Small intestine (tissue), 16 donors: ENCODE measurements at places on chromosomes 2 and 18.
A peak's percentile ranks its signal among the peaks of the same experiment; 100 is the strongest.

DNA sequence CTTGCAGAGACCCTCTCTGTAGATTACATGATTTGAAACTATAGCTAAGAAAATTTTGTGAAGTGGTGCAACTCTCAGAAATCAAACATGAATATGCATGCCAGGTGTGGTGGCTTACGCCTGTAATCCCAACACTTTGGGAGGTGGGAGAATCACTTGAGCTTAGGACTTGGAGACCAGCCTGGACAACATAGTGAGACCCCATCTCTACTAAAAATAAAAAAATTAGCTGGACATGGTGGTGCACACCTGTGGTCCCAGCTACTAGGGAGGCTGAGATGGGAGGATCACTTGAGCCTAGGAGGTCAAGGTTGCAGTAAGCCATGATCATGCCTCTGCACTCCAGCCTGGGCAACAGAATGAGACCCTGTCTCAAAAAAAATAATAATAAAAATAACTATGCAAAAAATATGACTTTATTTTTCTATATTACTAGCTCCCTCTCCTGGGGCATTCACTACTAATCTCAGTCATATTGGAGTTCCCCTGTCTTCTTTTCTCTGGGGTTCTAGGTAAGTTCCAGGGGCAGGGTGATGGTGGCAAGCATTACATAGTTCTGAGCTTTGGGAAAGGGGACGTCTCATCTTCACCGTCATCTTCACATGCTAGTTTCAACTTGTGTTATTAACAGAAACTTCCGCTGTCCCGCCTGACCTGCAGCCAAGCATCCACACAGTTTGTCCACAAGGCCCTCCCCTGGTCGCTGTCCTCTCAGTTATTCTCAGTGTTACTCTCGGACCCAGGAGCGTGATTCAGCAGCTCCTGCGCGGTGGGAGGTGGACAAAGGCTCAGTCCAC, 96.8 kb upstream of the MBOAT2 start:
- no peaks in the 10 kb centered on the region for H3K36me3 ChIP-seq
- no peak for DNase-seq
- no peaks in the 10 kb centered on the region for H3K4me1 ChIP-seq

DNA sequence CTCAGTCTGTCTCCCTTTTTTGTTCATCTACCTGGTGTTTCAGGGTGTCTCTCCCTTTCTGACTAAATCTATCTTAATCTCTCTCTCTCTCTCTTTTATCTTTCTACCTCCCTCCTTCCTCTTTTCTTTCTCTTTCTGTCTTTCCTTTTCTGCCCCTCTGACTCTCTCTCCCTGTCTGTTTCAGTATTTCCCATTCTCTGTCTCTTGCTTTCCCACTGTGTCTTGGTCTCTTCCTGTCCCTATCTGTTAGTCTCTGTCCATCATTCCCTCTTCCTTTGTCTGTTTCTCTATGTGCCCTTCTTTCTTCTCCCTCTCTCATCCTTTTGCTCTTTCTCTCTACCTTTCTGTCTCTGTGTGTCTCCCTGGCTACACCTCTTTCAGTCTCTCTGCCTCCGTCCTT, 56.7 kb downstream of the R3HDM1 start:
- no peaks in the 10 kb centered on the region for H3K4me1 ChIP-seq
- DNase-seq, result no peak
- no peaks in the 10 kb centered on the region for H3K36me3 ChIP-seq
- H3K27me3 ChIP-seq, result no peaks in the 10 kb centered on the region
- no peak overlapping the region for H3K27ac ChIP-seq

GRCh38 chr2:221025398-221025797, 546.7 kb downstream of the EPHA4 start:
- no peaks in the 10 kb centered on the region for H3K36me3 ChIP-seq
- no peaks in the 10 kb centered on the region for H3K4me1 ChIP-seq

GRCh38 chr2:29317077-29317517, 201.9 kb downstream of the CLIP4 start:
- DNase-seq, result no peak
- H3K27ac ChIP-seq, result no peak overlapping the region
- no peaks in the 10 kb centered on the region for H3K36me3 ChIP-seq
- H3K27me3 ChIP-seq, result no peaks in the 10 kb centered on the region

DNA sequence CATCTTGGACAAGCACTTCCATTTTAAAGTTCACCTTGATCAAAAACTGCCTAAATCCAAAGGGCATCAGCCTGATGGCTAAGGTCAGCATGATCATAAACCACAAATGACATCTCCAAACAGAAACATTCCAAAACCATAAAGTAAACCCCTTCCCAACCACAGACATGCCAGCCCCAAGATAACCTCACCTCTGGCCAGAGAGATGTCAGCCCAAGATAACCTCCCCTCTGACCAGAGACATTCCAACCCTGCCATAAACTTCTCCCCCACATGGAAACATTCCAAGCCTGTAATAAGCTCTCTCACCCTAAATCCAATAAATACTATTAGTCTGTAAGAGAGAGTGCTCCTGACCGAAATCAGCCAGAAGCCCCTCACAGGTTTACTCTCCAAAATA, 18.6 kb upstream of the MARCO start:
- H3K4me3 ChIP-seq, result no peak overlapping the region
- no peaks in the 10 kb centered on the region for H3K27me3 ChIP-seq
- no peaks in the 10 kb centered on the region for H3K4me1 ChIP-seq
- no peaks in the 10 kb centered on the region for H3K36me3 ChIP-seq
- no peak overlapping the region for H3K27ac ChIP-seq

GRCh38 chr2:38430196-38430595, 53.1 kb upstream of the ATL2 start:
- peaks cover 18% of the 10 kb centered on the region for H3K4me1 ChIP-seq
- H3K4me3 ChIP-seq, result no peak overlapping the region
- H3K36me3 ChIP-seq, result no peaks in the 10 kb centered on the region
- no peaks in the 10 kb centered on the region for H3K27me3 ChIP-seq
- no peak overlapping the region for H3K27ac ChIP-seq
- no peak for DNase-seq

DNA sequence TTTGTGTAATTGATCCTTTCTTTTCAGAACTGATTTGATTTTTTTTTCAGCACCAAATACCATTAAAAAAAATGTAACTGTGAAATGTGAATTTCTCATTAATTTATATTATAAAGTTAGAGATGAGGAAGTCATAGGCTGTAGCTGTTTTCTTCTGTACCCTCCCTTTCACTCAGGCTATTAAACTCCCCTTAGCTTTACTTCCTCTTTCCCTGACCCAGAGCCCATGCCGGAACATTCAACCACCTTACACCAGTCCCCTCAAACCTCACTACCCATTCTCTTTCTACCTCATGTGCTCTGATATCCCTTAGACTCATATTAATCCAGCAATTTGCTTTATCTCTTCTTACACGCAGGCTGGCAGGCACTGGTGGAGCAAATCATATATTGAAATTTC, 12.4 kb downstream of the GALNT5 start:
- no peaks in the 10 kb centered on the region for H3K27me3 ChIP-seq
- DNase-seq, result no peak
- H3K4me1 ChIP-seq, result no peaks in the 10 kb centered on the region
- H3K36me3 ChIP-seq, result no peaks in the 10 kb centered on the region
- H3K4me3 ChIP-seq, result no peak overlapping the region

DNA sequence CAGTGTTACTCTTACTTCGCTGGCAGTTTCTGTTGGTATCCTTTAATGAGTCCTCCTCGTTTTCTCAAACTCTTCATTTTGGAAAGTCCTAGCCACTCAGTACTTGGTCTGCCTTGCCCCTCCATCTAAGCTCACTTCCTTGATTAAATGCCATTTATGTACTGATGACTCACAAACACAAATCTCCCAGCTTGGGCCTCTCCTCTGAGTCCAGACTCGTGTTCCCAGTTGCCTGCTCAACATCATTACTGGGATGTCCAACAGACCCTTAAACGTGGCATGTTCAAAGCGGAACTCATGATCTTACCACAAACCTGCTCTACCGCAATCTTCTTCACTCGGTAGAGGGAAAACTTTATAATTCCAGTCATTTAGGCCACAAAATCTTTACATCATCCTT, 13.8 kb upstream of the CCDC68 start:
- H3K4me3 ChIP-seq, result no peak overlapping the region
- H3K27ac ChIP-seq, result no peak overlapping the region
- no peaks in the 10 kb centered on the region for H3K4me1 ChIP-seq

DNA sequence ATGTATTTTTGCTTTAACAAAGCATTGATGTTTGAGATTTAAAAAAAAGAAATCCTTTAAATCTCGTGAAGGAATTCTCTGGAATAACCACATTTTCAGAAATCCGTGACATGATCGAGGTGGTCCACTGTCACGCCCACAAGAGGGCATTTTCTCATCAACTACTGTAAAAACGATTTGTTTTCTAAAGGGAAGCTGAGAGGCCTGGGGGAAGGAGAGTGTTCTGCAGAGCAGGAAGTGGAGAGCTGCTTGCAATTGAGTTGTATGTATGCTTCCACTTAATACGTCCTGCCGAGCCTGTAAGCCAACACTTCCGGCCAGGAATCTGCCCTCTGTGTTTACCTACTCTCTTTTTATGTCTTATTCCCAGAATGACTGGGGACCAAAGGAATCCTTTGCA, 19.4 kb downstream of the KLHL29 start:
- no peaks in the 10 kb centered on the region for H3K27me3 ChIP-seq
- no peaks in the 10 kb centered on the region for H3K4me1 ChIP-seq
- no peak overlapping the region for H3K4me3 ChIP-seq
- DNase-seq, result peak; percentile 57
- H3K27ac ChIP-seq, result peak overlapping the region; percentile 24
- H3K36me3 ChIP-seq, result no peaks in the 10 kb centered on the region

GRCh38 chr2:46469116-46469515, 10.2 kb upstream of the TMEM247 start:
- no peak overlapping the region for H3K4me3 ChIP-seq
- H3K4me1 ChIP-seq, result no peaks in the 10 kb centered on the region
- DNase-seq, result no peak
- no peaks in the 10 kb centered on the region for H3K36me3 ChIP-seq
- H3K27me3 ChIP-seq, result no peaks in the 10 kb centered on the region
- no peak overlapping the region for H3K27ac ChIP-seq

- no peaks in the 10 kb centered on the region for H3K4me1 ChIP-seq
- DNase-seq, result no peak
- H3K4me3 ChIP-seq, result no peak overlapping the region
- peaks cover 10% of the 10 kb centered on the region for H3K27me3 ChIP-seq
- H3K27ac ChIP-seq, result no peak overlapping the region
Observed at GRCh38 chr2:236254001-236254400, 10.2 kb downstream of the ASB18 start.

DNA sequence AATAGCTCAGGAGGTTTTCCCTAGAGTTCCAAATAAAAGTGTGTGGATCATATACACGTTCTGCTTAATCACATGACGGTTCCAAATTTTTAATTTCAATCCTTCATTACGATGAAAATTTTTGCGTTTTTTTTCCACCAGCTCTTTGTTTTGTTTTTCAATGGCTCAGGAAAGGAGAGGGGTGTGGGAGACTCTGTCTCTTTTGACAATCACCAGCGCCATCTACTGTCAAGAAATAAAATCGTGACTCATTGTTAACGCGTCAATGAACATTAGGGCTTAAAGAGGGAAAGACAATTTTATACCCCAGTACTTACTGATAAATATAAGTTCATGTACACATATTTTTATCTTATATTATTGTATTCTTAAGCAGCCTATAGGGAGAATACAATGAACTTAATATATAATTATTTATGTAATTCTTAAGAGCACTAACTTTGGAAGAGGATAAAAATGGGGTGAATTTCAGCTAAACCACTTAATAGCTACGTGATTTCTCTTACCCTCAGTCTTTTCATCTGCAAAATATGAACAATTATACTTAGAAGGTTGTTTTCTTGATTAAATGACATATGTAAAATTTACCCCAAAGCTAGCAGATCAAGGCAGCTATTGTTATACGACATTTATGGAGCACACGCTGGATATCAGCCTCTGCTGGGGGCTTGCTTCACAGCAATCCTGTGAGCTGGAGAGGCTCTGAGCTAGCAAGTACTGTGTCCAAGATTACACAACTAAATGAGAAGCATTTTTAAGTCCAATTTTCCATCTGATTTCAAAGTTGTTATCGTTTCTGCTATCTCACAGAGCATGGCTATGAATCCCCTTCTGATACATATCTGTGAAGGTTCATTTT, 47.4 kb upstream of the RMDN2 start:
- no peak overlapping the region for H3K27ac ChIP-seq
- no peaks in the 10 kb centered on the region for H3K36me3 ChIP-seq
- no peaks in the 10 kb centered on the region for H3K4me1 ChIP-seq
- peak; percentile 71 for DNase-seq

DNA sequence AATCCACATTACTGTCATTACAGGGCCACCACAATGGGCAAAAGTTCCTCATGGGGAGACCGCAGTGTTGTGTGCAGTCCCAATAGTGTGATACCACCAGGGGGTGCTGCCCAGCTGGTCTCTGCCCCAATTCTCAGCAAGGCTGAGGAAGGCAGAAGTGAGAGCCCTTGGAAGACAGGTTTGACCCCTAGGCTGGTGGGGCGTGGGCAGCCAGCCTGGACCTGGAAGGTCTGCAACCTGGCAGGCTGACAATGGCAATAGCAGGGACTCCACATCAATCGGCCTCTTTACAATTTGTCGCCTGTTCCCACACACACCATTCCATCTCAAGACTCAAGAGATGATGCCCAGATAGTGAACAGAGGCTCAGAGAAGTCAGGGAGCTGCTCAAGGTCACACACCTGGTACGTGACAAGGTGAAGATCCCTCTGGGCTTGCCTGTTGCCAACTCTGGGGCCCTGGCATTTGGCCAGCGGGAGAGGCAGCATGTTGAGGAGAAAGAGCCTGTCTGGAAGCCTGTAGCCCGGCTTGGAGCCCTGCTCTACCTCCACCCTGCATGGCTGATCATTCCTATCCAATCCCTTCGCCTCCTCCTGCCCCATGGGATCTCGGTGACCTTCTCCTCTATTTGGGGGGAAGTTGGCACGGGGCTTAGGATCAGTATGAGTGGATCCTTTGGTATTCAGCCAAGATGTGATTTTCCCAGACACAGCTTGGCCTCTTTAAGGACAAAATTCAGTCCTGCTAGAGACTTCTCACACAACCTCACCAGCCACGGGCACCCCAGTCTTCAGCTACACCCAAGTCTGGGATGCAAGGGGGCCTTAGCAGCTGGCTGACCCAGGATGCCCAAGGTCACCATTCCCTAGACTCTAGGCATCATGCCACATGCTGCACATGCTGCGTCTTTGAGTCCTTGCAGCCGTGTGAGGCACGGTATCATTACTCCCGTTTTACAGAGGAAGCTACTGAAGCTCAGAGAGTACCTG, 2.9 kb upstream of the ATOH8 start:
- peak; percentile 72 for DNase-seq
- H3K36me3 ChIP-seq, result no peaks in the 10 kb centered on the region
- no peaks in the 10 kb centered on the region for H3K4me1 ChIP-seq
- H3K27ac ChIP-seq, result no peak overlapping the region
- no peak overlapping the region for H3K4me3 ChIP-seq
- H3K27me3 ChIP-seq, result peaks cover 77% of the 10 kb centered on the region

GRCh38 chr2:42053791-42054701, 6.2 kb downstream of the PKDCC start:
- H3K36me3 ChIP-seq, result peaks cover 95% of the 10 kb centered on the region
- no peaks in the 10 kb centered on the region for H3K27me3 ChIP-seq
- peak; percentile 85 for DNase-seq
- peak overlapping the region; percentile 33 for H3K27ac ChIP-seq
- peaks cover 82% of the 10 kb centered on the region for H3K4me1 ChIP-seq

- H3K27ac ChIP-seq, result no peak within 1 kb of the TSS
- H3K36me3 ChIP-seq, result peaks cover 2% of the 10 kb centered on the region
- no peaks in the 10 kb centered on the region for H3K4me1 ChIP-seq
- DNase-seq, result peak; percentile 37
Observed at GRCh38 chr2:232633413-232634205, at the start of gene EFHD1. Gene EFHD1 (plus strand): TSS chr2:232633604. CDS start chr2:232633705, 101 bp downstream.
